Vagina (tissue), 2 donors: ENCODE measurements at places on chromosomes 3 and 15. TPM values are rescaled to one million over a fixed set of nuclear protein-coding genes. Genes with fewer than 3 reads are reported as not detected.

SNUPN gene
- total RNA-seq, result 21.9 TPM

LYZL4 gene
- total RNA-seq, result not detected

SEMA3G gene
- 8.3 TPM for total RNA-seq

MYL3 gene
- not detected for total RNA-seq

IGSF11 gene
- 3.4 TPM for total RNA-seq

RBPMS2 gene
- 3.7 TPM for total RNA-seq

GUCA1C gene
- not detected for total RNA-seq

GABRR3 gene
- total RNA-seq, result not detected

CD86 gene
- 0.98 TPM for total RNA-seq

CLDN11 gene
- total RNA-seq, result 136 TPM
